Transverse colon (tissue), 4 donors: ENCODE measurements at places on chromosomes 6 and 20. TPM values are rescaled to one million over a fixed set of nuclear protein-coding genes. Genes with fewer than 3 reads are reported as not detected.

The CGA gene
- not detected for total RNA-seq

The BRD2 gene
- total RNA-seq = 306 TPM

The SLPI gene
- 18.5 TPM for total RNA-seq

The SAPCD1 gene
- total RNA-seq = not detected

The LRRC73 gene
- 0.60 TPM for total RNA-seq

The XKR7 gene
- under 0.01 TPM for total RNA-seq

The GSTA2 gene
- not detected for total RNA-seq

The PRICKLE4 gene
- 29.3 TPM for total RNA-seq

DNA sequence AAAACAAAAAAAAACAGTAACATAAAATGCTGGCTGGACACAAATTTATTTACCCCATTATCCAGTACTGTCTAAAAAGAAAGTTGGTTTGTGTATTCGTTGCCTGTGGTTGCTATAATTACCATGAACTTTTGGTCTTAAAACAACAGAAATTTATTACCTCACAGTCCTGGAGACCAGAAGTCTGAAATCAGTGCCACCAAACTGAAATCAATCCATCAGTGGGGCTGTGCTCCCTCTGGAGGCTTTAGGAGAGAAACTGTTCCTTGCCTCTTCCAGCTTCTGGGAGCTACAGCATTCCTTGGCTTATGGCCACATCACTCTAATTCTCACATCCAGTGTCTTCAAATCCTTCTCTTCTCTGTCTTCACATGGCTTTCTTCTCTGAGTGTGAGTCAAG lies 79.4 kb downstream of the SNX5 start:
- no peak for DNase-seq

DNA sequence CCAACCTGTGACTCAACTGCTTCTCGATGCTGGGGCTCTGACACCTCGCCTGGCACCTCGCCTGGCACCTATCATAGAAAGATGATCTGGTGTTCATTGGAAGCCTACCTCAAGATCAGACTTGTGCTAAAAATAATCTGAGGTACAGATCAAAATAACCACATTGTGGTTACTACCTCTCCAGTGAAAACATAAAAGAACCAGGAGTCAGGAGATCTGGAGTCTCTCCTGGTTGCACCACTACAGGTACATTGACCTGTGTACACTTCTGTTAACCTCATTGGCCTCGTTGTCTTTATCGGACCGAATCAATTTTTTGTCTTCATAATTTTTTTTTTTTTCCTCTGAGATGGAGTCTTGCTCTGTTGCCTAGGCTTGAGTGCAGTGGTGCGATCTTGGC lies 695.9 kb downstream of the HDGFL1 start:
- no peak for DNase-seq

GRCh38 chr6:27295301-27296079 lies 16.6 kb downstream of the POM121L2 start:
- no peak for DNase-seq

DNA sequence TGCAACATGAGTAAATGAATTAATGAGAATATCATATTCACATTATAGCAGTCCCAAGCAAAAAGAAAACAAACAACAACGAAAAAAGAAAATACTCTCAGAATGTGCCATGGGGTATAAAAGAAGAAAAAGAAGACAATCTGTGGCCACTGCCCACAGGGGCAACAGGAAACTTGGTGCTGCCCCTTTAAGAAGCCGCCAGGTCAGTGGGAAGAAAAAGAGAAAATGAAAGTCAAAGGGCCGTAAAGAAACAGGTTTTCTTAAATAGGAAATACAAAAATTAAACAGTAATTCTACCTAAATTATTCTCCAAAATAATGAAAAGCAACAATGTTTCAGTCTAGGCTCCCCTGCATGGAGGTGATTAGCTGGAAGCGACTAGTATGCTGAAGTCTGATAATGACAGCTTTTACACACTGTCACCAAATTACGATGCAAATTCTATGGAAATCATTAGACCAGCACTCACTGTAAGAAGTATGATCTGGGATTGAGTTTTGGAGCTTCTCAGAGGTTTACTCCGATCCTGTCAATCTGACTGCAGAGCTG lies 23.6 kb downstream of the GMDS start:
- no peak for DNase-seq

GRCh38 chr20:35893942-35894341 lies 60.4 kb downstream of the SCAND1 start:
- DNase-seq = no peak

- DNase-seq = no peak
These were observed 130.8 kb downstream of the OGFRL1 start for GRCh38 chr6:71419217-71420094.

DNA sequence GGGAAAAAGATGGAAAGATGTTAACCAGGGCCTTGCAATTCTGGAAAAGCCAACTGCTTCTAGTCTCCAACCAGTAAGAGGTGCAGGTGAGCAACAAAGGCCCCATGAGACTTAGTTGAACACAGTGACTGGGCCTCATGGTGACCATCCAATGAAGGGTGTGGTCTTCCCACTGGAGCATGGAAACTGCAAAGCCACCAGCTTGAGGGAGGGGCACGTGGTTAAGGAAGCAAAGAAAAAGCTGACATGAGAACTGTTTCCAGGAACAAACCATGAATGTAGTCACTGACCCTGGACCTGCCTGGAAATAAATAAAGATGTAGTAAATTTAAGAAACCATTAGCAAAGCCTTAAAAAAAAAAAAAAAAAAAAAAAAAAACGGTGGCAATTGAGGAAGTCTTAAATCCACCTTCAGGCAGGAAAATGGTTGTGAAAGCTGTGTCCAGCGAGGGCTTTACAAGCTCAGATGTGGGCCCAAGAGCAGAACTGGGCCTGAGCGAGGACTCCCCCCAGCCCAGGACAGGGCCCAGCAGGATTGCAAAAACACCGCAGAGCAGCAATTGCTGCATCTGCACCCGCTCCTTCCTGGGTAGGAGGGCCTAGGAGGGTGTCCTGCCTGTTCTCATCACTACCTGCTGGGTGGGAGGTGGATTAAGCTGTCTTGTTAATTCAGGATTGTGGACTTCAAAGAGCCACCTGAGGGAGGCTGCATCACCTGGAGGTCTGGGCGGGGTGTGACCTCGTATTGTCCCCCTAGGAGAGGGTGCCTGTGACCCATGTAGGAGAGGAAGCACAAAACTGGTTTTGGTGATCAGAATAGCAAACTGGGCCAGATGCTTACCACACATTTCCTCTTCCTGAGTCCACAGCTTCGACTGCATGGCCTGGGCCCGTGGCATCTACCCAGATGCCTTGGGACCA lies 10.3 kb downstream of the GFRA4 start:
- no peak for DNase-seq

DNA sequence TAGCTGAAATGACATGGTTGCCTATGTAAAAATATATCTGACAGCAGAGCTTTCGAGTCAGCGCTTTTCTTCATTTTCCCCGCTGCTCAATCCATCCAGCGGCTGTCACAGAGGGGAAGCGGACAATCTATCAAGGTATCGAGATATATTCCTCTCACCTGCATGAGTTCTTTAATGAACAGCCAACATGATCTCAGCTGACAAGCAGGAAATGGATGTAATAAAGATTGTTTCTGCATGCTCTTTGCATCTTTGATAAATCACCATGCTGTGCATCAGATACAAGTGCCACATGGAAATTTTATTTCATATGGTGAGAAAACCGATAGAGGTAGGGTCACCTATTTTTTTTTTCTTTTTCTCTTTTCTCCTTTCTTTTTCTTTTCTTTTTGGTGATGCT lies 602.3 kb upstream of the MMS22L start:
- DNase-seq = no peak

DNA sequence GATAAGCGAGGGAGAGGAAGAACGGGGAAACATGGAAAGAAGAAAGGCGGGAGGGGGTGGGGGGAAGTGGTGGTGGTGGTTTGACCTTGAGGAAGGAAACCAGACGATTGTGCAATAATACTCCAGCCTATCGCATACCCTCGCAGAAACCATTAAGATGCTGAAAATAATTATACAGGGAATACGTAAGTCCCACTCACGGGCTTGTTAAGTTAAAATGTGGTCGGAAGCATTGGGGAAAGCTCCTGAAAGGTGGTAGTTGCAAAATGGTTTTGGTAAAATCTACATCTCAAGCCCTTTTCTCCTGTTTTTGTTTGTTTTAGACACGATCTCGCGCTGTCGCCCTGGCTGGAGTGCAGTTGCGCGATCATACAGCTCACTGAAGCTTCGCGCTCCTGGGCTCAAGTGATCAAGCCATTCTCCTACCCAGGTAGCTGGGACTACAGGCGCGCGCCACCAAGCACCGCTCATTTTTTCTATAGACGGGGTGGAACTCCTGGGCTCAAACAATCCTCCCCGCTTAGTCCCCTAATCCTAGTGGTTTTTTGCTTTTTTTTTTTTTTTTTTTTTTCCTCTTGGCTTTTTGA lies 128.9 kb upstream of the ZNF184 start:
- no peak for DNase-seq

GRCh38 chr6:126388104-126388598 lies 48.2 kb downstream of the CENPW start:
- DNase-seq = no peak

DNA sequence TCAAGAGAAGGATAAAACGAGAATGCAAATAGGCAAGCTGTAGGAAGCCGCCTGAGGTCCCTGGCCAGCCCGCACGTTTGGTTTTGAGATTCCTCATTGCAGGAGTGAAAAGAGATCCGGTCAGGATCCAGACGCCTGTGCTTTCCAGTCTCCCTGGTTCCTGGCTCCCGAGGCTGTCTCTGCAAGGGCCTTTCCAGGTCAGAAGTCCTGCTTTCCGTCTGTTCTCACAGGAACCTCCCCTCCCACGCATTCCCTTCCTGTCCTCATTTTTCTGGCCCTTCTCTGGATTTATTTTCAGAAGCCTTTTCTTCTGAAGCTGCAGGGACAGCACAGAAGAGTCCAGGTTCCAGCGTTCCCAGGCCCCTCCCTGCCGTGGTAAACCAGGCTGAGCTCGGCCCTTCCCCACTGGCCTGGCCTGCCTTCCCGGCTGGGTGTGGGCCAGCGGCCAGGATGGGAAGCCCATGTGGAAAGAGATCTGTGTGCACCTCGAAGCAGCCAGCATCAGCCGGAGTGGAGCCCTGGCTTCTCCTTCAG lies 54.0 kb downstream of the TMEM242 start:
- peak; percentile 56 for DNase-seq

GRCh38 chr6:135250234-135250633 lies 69.1 kb downstream of the MYB start:
- DNase-seq = no peak

DNA sequence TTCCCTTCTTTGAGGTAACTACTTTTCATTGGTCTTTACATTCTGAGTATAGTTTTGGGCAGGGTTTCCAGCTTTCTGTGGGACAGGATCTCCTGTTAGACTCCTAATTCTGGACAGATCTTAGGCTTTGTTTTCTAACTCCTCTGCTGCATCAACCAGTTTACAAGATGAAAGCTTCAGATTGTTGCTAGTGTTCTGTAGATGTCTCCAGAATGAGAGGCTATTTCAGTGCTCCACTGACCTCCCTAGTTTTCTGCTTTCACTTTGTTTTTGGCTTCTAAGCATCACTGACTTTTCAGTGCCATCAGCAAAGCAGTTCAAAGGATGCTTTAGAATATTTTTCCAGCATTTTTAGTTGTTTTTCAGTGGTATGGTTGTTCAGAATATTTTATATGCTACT lies 101.4 kb downstream of the LIN28B start:
- DNase-seq = no peak

GRCh38 chr6:8277769-8278168 lies 157.6 kb downstream of the SLC35B3 start:
- DNase-seq = no peak

- no peak for DNase-seq
These were observed 45.9 kb downstream of the SLC22A3 start for GRCh38 chr6:160393891-160394653.

GRCh38 chr6:4653141-4653540 lies 123.1 kb upstream of the CDYL start:
- DNase-seq = no peak

DNA sequence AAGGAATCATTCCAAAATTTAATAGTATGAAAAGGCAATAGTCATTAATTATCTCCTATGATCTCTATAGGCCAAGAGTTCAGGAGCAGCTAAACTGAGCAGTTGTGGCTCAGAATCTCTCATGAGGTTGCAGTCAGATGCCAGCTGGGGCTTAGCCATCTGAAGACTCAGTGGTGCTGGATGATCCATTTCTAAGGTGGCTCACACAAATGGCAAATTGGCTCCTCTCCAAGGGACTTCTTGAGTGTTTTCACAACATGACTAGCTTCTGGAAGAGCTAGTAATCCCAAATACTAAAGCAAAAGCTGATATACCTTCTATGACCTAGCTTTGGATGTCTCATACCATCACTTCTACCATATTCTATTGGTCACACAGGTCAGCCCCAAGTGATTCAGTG lies 104.2 kb downstream of the HAO1 start:
- no peak for DNase-seq

- peak; percentile 10 for DNase-seq
These were observed 185.2 kb upstream of the TAB2 start for GRCh38 chr6:149132336-149132735.

GRCh38 chr6:37020381-37020780 lies 14.9 kb downstream of the FGD2 start:
- peak; percentile 71 for DNase-seq

- DNase-seq = no peak
These were observed 203.8 kb upstream of the LRFN2 start for GRCh38 chr6:40791004-40791403.

- no peak for DNase-seq
These were observed 91.4 kb upstream of the AFDN start for GRCh38 chr6:167735084-167735950.

DNA sequence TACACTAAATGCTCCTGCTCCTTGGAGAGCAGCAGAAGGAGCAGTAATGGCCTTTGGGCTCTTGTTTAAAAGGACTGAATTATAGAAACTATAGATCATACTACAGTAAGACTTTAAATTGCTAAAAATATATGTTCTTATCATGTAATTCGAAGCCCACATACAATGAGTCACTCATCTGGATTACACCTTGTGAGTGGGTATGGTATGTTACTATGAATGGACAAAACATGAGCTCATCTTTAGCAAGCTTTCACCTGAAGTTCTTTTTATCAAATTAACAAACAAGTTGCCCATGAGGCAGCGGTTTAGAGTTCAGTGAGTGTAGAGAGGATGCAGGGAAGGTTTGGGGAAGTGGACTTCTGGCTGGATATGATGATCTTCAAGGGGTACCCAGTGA lies 114.4 kb upstream of the CCN2 start:
- DNase-seq = no peak

DNA sequence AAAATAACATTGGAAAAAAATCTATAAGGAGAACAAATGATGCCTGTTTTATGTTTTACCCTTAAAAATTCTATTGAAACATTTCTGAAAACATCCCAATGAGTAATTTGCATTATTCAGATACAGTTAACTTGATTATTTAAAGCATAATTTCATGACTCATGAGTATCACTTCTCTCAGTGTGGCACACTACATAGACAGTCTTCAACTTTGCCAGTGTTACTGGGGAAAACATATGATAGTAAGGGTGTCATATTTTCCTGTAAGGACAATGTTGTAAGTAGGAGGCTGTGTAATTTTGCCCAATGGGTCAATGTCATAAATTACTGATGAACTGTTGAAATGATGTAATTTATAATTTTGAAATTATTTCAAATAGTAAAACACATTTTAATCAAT lies 125.5 kb downstream of the PHACTR1 start:
- no peak for DNase-seq
